ENCODE measurements at places on chromosomes 4 and X.

- DNase-seq: no peak
Measured at GRCh38 chrX:16586377-16587112, 63.4 kb upstream of the S100G start.

DNA sequence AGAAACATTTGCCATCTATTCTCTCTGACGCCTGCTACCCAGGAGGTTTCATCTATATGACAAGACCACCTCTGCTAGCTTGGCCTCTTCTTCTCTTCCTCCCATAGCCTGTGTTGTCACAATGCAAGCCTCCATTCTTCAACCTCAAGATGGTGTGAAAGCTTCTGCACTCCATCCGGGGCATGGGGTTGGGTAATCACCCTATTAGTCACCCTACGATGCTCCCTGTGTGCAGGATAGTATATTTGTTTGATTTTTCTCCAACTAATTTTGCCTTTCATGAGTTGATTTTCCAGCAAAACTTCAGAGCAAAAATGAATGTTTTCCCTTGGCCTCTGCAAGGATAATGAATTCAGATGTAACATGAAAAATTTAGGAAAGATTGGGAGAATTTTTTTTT, 128.0 kb upstream of the STS start:
- DNase-seq: peak; percentile 2

GRCh38 chrX:109472939-109473735, 8.7 kb downstream of the GUCY2F start:
- DNase-seq: peak; percentile 28

DNA sequence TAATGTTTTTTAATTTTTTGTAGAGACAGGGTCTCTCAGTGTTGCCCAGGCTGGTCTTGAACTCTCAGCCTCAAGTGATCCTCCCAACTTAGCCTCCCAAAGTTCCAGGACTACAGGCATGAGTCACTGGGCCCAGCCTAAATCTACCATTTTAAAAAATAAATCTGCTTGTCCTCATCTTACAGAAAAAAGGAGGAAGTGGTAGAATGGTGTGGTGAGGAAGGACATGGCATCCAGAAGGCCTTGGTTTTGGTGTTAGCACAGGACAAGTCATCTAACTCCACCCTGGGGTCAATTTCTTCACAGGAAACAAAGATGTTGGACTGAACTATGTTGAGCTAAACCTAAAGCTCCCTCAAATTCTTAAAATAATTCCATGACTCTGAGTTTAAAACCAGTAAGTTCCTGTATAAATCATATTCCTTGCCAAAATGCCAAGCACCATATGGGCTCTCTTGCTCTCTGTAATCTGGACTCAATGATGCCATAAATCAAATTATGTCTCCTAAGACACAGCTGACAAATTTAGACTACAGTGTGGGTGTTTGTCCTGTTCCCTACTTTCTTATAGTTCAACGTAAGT, 253.9 kb upstream of the NOCT start:
- DNase-seq: no peak

GRCh38 chr4:138656990-138657389, 358.6 kb upstream of the NOCT start:
- DNase-seq: no peak

DNA sequence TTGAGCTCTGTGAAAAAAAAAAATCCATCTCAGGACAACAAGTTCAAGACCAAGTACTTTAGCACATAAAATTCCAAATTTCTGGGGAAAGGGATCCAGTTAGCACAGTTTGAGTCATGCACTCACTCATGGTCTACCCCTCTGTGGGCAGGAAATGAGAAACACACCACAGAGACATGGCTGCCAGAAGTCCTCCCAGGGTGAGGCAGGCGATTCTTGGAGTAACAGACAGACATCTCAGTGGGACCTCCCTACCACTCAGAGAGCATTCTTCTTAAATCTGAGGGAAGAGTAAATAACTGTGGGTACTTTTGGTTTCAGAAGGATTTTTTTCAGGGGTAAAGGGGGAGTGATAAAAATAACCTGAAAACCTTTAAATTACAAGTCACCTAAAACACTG, 14.1 kb downstream of the CXCL1 start:
- peak; percentile 85 for DNase-seq

DNA sequence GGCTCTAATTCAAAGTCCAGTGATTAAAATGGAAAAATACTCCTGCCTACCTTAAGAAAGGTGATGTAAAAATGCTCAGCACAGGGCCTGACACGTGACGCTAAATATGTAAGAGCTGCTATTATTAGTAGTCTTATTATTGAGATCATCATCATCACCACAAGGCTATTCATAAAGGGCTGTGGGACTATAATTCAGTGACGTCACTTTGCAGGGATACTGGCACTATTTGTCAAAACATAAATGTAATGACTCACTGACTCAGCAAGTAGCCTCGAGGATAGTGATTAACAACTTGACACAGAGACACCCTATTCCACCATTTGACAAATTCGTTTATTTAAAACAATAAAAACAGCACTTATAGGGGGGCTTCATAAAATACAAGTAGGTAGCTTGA, 258.9 kb downstream of the SPANXN1 start:
- no peak for DNase-seq

GRCh38 chrX:38129366-38129765, 91.3 kb downstream of the SRPX start:
- DNase-seq: no peak

DNA sequence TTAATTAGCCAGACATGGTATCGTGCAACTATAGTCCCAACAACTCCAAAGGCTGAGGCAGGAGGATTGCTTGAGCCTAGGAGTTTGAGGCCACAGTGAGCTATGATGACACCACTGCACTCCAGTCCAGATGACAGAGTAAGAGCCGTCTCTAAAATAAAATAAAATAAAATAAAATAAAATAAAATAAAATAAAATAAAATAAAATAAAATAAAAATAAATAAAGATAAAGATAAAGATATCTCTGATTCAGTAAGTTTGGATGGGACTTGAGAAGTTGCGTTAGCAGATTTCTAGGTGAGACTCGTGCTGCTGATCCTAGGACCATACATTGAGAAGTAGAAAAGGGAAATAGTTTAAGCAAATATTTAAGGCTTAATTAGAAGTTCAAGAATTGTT, 254.8 kb upstream of the FAM241A start:
- DNase-seq: no peak

DNA sequence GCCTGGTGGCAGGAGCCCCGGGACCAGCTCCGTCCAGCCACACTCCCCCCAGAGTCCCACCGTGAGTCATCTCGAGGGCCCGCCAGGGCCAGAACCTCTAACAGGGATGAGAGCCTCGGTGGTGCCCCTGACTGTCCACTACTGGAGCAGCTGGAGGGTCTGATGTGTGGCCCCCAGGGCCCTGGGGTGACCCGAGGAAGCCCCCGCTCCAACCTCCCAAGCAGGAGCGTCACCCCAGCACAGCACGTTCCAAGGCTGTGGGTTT, 135.9 kb upstream of the NKX1-1 start:
- DNase-seq: no peak

GRCh38 chr4:6348408-6348807, 78.8 kb downstream of the WFS1 start:
- DNase-seq: no peak

GRCh38 chrX:150352581-150352980, 10.5 kb upstream of the MAMLD1 start:
- peak; percentile 8 for DNase-seq

GRCh38 chr4:610411-611261, 14.7 kb upstream of the PDE6B start:
- peak; percentile 79 for DNase-seq

DNA sequence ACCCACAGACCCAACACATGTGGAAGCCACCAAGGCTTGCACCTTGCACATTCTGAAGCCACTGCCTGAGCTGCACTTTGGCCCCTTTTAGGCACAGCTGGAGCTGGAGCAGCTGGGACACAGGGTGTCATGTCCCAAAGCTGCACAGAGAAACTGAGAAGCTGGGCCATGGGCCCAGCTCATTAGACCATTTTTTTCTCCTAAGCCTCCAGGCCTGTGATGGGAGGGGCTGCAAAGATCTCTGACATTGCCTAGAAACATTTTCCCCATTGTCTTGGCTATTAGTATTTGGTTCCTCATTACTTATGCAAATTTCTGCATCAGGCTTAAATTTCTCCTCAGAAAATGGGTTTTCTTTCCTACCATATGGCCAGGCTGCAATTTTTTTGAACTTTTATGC, 447.4 kb upstream of the HS3ST1 start:
- no peak for DNase-seq

- no peak for DNase-seq
Measured at GRCh38 chr4:95627709-95628108, 78.9 kb upstream of the UNC5C start.

GRCh38 chr4:80839281-80839680, 191.2 kb upstream of the BMP3 start:
- DNase-seq: no peak

DNA sequence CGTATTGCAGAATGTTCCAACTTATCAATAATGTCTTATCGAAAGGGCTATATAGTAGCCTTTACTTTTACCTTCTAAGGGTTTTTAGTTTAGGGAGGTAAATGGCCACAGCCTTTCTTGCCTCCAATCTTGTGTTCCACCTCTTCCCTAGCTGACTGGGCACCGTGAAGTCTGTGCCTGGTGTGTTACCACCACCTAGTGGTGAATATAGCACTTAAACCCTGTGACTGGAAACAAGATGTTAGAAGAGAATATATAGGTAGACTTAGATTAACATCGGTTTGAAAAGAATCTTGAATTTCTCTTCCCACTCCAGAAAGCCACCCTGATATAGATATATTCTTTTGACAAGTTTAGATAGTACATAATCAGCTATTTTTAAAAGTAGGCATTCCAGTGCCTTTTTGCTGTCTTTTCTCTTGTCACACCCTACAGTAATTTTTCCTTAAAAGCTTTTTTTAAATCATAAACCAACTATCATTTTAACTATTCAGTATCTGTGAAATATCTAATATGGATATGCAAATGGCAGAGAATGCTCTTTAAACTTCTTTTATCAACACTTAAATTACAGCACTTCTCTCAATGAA, 27.8 kb upstream of the ADH7 start:
- peak; percentile 60 for DNase-seq

- DNase-seq: no peak
Measured at GRCh38 chrX:11450354-11450753, 157.1 kb downstream of the AMELX start.

DNA sequence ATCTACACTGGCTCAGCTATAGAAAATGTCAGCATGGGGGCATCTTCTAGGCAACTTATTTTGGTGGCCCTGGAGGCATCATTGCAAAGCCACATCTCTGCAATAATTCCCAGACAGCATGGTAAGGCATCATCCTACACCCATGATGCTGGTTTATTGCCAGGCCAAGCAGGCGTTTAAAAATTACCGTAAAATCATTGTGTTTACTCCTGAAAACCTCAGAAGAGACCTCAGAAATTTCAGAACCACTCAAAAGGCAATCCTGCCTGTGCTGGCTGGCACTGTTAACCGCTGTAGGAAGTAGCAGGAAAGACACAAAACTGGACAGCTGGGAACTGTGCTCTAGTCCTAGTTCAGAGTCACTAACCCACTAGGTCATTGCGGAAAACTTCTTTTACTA, 63.2 kb downstream of the MID1 start:
- no peak for DNase-seq

DNA sequence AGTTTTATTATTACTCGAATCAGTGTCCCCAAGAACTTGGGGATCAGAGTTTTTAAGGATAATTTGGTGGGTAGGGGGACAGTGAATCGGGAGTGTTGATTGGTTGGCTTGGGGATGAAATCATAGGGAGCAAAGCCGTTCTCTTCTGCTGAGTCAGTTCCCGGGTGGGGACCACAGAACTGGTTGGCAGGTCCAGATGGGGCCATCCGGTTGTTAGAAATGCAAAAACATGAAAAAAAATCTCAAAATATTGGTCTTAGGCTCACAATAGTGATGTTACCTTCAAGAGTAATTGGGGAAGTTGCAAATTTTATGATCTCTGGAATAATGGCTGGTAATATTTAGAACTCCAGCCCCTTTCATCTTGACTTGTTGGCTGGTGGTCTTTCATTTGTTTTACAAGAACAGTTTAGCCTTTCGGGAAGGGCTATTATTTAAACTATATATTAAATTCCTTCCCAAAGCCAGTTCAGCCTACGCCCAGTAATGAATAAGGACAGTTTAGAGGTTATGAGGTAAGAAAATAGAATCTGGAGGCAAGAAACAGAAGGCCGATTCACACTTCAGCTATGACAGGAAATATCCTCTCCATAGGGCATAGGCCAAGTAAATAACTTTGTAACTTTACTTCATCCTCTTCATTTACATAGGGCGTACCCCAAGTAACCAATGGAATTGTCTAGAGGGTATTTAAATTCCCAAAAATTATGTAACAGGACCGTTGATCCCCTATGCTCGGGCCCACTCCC, 164.1 kb upstream of the STS start:
- DNase-seq: no peak

GRCh38 chr4:101670370-101670769, 120.2 kb upstream of the BANK1 start:
- no peak for DNase-seq

- no peak for DNase-seq
Measured at GRCh38 chrX:115901241-115901640, 269.3 kb upstream of the AGTR2 start.

- peak; percentile 46 for DNase-seq
Measured at GRCh38 chr4:153211986-153212728, 7.9 kb downstream of the TRIM2 start.

GRCh38 chr4:125719987-125720386, 405.2 kb downstream of the FAT4 start:
- peak; percentile 81 for DNase-seq

DNA sequence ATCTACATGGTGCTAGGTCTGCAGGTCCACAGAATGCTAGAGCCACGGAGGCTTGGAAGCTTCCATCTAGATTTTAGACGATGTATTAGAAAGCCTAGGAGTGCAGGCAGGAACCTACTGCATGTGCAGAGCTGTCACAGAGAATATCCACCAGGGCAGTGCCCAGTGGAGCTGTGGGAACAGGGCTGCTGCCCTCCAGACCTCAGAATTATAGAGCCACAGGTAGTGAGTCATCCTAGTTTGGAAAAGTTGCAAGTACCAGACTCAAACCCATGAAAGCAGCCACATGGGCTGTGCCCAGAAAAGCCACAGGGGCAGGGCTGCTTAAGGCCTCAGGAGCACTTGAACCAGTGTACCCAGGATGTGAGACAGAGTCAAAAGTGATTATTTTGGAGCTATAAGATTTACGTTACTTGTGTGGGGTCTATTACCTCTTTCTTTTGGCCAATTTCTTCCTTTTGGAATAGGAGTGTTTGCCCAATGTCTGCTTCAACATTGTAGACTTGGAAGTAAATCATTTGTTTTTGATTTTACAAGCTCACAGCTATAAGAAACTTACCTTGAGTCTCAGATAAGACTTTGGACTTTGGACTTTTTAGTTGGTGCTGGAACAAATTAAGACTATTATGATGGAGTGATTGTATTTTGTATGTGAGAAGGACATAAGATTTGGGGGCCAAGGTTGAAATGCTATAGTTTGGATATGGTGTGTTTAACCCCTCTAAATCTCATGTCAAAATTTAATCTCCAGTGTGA, 143.5 kb upstream of the CHRDL1 start:
- DNase-seq: no peak

GRCh38 chrX:19875050-19875431, 12.4 kb downstream of the SH3KBP1 start:
- DNase-seq: peak; percentile 67

GRCh38 chr4:189001971-189002450, 862.8 kb downstream of the TRIML1 start:
- no peak for DNase-seq

GRCh38 chr4:67344594-67345380, 200.5 kb downstream of the CENPC start:
- DNase-seq: no peak
